Daoy (cell line): ENCODE measurements at places on chromosomes 7 and 10. TPM values are rescaled to one million over a fixed set of nuclear protein-coding genes. Genes with fewer than 3 reads are reported as not detected.

The NACAD gene
- 1.6 and 3.2 TPM in 2 replicates for total RNA-seq

- DNase-seq = no peak
These were observed 54.8 kb downstream of the RAPGEF5 start for GRCh38 chr7:22302193-22302592.

DNA sequence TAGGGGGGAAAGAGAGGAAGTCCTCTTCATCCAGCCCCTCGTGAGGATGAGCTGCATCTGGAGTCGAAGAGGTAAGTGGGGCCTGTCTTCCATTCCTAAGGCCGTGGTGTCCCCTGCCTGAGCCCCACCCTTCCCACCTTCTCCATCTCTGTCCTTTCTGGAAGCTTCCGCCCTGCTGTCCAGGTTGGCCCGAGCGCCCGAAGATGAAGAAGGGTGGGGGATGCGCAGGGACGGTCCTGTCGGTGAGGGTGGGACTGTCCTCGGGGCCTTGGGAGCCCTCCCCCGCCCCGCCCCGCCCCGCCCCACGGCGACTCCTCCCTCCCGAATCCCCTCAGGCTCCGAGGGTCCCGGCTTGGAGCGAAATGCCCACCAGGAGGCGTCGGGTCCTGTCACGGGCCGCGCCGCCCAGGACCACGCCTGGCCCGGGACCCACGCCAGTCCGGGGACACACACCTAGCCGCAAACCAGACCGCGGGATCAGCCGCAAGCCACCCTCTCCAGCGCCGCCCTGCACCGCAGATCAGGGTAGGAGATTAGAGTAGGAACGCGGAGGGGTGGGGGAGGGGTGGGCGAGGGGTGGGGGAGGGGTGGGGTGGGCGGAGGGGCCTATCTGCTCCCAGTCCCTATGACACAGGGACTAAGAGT lies 15.3 kb downstream of the GPRIN2 start:
- no peak for DNase-seq

The GDF10 gene
- total RNA-seq = 0.23 TPM in 1 of 2 replicates, not detected in the other

- no peak for DNase-seq
These were observed 212.6 kb upstream of the FRMD4A start for GRCh38 chr10:14543046-14543903.

The ADAM8 gene
- total RNA-seq = 2.9 and 6.2 TPM in 2 replicates

The SRRM3 gene
- 0.29 and 1.8 TPM in 2 replicates for total RNA-seq

GRCh38 chr7:95526128-95526738 lies 40.5 kb downstream of the ASB4 start:
- DNase-seq = no peak

DNA sequence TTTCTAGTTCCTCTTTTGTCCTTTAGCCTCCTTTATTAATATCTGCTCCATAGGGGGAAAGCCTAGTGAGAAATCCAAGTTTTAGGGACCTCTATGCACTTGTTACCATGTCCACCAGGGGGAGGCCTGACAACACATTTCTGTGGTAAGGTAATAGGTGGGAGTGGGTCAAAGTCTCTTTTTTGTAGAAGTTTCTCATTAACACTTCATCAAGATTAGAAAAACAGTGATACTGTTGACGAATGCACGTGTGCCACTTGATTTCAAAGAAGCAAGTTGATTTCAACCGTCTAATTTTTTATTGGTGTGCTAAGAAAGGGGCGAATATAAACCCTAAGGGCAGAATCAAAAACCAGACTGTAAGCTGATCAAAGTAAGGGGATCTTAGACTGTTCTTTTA lies 30.6 kb downstream of the CISD1 start:
- DNase-seq = peak; percentile 48

- DNase-seq = no peak
These were observed 79.5 kb downstream of the PAX2 start for GRCh38 chr10:100824886-100825285.

DNA sequence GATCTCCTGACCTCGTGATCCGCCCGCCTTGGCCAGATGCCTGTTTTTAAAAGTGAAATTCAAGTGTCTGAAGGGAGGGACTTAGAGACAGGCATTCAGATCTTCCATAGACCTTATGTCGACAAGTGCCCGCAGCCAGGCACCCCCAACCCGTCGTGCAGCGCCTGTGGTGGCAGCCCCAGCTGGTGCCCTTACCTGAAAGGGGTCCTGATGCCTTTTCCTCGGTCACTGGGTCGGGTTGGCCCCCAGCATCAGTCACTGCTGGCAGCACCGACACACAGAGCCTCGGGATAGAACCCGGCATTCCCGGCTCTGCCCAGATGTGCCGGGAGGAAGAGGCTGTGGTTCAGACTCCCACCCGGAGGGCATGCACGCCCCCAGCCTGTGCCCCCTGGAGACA lies 23.3 kb downstream of the LRRC27 start:
- DNase-seq = no peak

DNA sequence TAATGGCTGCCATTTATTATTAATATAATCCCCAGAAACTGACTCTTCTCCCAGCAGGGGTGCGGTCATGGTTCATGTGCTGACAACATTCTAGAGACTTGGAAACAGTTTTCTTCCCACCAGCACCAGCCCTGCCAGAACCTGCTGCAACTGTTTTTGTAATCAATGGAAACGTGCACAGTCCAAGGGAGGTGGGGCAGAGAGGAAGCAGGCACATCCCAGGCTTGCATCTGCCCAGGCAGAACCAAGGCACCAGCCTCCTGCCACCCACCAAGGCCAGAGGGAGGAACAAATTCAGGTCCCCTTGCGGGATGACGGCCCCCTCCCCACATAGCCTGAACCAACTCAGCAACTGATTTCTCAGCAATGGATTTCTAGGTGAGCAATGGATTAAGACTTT lies 119.0 kb downstream of the OAT start:
- DNase-seq = no peak

DNA sequence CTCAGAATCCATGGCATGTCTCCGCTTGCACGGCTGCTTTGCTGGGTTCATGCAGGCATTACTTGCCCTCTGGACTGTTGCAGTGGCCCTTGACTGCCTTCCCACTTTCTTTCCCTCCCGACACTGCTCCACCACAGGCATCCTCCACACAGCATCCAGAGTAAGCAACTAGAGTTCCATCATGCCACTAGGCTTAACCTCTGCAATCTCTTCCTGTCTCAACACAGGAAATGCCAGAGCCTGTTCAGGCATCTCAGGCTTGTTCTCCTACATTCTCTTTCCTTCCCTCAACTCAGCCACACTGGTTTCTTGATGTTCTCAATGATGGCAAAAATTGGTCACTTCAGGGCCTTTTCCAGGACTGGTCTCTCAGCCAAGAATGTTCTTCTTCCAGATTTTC lies 284.5 kb upstream of the KLF6 start:
- DNase-seq = no peak

GRCh38 chr7:138895679-138896078 lies 85.5 kb downstream of the KIAA1549 start:
- DNase-seq = no peak

DNA sequence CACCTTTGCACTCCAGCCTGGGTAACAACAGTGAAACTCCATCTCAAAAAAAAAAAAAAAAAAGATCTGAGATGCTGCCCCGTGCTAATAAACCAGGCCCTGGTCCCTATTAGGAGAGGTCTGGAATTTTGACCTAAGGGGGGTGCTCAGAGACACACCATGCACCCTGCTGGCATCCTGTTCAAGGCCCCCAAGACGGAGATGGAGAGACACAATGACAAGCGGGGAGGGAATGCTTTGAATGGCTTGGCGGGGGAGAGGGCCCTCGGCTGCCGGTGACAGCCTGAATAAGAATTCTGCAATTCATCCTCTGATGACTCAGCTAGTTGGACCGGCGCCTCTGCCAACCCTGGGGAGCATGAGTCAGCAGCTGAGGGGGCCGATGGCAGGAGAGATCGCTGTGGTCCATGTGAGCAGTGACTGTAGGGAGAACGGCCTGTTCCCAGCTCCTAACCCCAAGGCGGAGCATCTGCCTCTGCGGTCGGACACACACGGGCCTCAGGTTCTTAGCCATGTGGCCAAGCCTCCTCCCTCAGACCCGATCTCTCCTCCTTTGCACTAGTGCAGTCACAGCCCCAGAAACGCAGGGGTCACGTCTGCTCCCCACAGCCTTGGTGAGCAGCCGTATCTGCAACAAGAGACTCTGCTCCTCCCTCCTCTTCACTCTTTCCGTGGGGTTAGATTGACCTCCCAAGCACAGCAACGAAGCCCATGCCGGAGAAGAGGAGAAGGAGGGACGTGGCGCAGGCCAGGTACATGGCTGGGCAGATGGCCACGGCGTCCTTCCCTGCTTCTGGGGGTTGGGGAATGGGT lies 14.9 kb downstream of the TRIM56 start:
- DNase-seq = peak; percentile 100

GRCh38 chr7:116525298-116525912 lies 569 bp downstream of the CAV1 start:
- peak; percentile 61 for DNase-seq

The GPER1 gene
- 0.40 and 4.5 TPM in 2 replicates for total RNA-seq

DNA sequence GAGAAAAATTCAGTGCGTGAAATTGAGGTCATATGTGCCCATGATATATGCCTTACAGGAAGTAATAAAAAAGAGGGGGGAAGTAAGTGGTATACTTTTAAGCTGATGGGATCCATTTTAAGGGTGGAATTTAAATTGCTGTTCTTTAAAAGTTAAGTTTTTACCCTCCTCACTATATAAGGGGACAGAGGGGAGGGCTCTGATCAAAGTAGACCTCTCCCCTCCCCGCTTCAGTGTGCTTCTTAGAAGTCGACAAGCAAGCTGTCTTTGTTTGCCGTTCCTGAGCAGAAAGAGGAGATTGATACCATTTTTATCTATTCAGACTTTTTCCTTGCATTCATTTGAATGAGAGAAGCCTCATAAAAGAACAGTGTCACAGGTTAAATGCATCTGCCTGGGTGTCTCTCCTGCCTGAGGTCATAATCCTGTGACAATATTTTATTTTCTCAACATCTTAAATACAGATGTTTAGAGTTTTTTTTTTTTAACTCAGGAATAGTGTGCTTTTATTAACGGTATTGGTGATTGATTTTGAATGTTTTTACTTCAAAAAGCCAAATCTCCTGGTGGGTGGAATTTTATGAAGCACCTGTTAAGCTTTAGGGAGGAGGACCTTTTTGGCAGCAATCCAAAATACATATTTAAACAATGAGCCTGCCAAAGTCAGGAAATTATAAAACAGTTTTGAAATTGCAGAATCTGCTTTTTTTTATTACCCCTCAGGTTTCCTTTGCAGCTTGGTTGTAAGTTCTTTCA lies 141.7 kb downstream of the KAT6B start:
- DNase-seq = no peak

The NPFFR1 gene
- total RNA-seq = under 0.01 TPM in 1 of 2 replicates, not detected in the other
